ENCODE measurements at places on chromosomes 16 and 17.

- no peak for DNase-seq
These were observed 145.9 kb upstream of the PLCG2 start for GRCh38 chr16:81633147-81633619.

- DNase-seq, result no peak
These were observed 50.9 kb downstream of the JPH3 start for GRCh38 chr16:87653234-87653633.

DNA sequence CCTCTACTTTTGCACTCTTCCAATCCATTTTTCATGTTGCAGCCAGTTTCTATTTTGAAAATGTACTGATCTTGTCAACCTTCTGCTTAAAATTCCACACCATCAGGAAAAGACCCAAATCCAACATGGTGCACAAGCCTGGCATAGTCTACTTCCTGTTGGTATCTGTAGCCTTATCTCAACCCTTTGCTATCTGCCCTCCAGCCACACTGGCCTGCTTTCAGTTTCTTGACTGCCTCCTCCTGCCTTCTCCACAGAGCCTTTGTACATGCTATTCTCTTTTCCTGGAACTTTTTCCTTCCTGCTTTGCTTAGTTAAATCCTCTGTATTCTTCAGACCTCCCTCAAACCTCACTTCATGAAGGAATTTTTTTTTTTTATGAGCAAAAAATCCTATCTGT is 31.5 kb downstream of the NLRP1 start:
- no peak for DNase-seq

- no peak for DNase-seq
These were observed 102.5 kb downstream of the PARN start for GRCh38 chr16:14527411-14528044.

- no peak for DNase-seq
These were observed 1096.1 kb upstream of the EEF2KMT start for GRCh38 chr16:6193718-6194117.

DNA sequence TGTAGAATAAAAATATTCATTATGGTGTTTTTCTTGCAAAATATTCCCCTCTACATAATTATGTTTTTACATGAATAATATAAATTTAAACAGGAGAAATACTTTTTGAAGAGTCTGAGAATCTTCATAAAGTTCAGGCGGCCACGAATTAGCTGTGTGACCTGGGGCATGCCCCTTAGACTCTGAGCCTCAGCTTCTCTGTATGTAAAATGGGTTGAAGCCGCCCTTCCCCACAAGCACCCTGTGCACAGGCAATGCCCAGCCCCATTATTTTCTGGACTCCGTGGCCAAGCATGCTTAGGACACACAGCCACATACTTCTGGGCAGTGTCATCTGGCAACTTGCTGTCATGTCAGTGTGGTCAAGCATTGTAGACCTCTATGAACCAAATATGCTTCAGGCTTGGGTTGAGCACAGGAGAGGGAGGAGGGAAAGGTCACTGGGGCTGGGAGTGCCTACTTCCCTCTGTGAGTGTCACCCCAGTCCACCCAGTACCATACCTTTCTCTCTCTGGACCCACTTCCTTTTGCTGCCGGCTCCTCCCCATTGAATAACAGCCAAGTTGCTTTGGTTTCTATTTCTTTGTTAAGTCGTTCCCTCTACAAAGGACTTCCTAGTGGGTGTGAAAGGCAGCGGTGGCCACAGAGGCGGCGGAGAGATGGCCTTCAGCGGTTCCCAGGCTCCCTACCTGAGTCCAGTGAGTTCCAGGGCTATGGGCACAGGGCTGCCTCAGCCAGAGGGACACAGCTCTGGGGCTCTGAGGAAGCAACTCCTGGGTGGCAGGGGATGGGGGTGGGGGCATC is at the start of gene LGALS9:
Gene LGALS9 (plus strand): TSS at position 582 of the 804 bp plus-strand sequence. CDS start 78 bp downstream, at position 660.
- DNase-seq, result no peak

DNA sequence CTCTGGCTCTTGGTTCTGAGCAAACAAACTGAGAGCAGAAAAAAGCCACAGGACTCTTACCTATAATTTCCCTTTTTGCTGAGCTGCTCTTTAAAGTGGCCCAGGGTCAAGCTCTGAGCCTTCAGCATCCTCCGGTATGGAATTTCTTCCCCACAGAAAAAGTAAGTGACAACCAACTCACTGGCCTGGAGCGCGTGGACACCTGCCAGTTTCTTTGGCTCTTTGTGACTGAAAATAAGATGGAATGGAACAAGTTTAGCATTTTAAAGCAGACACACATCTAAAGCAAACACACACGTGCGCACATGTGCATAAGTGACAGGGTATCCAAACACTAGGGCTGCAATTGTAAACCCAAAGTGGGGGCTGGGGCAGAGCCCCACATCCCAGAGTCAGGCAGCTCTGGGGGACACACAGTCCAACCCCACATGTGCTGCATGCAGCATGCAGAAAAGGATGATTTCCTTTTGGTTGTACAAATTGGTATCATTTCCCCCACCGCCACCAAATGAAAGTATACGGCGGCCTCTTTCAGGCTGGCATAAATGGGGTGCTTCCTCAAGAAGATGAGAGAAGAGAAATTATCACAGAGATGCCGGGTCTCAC is 27.5 kb downstream of the AXIN2 start:
- no peak for DNase-seq

GRCh38 chr17:43576563-43577229 is 30.6 kb upstream of the ETV4 start:
- peak; percentile 12 for DNase-seq

GRCh38 chr17:12856416-12856815 is 67.1 kb downstream of the ARHGAP44 start:
- DNase-seq, result no peak

DNA sequence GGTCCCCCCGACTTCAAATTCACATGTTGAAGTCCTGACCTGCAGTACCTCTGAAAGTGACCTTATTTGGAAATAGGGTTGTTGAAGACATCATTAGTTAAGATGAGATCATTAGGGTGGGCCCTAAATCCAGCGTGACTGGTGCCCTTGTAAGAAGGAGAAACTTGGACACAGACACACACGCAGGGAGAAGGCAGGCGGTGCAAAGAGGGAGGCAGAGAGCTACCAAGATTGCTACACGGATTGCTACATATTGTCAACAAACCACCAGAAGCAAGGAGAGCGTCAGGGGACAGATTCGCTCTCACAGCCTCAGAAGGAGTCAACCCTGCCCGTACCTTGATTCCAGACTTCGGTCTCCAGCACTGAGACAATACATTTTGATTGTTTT is 6.8 kb upstream of the WBP2 start:
- no peak for DNase-seq

- no peak for DNase-seq
These were observed 107.4 kb upstream of the CES5A start for GRCh38 chr16:55982597-55982996.

DNA sequence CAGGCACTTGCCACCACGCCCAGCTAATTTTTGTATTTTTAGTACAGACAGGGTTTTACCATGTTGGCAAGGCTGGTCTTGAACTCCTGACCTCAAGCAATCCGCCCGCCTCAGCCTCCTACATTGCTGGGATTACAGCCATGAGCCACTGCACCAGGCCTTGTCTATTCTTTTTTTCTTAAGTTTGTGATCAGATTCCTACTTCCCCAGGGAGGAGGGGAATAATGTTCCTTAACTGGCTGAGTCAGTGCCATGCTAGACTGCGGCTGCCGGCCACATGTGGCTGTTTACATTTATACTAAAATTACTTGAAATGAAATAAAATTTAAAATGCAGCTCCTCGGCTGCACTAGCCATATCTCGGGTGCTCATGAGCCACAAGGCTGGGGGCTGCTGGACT is 27.8 kb upstream of the USP36 start:
- DNase-seq, result no peak

GRCh38 chr16:85390511-85391174 is 222.5 kb upstream of the GSE1 start:
- no peak for DNase-seq

- no peak for DNase-seq
These were observed 1.6 kb upstream of the MRC2 start for GRCh38 chr17:62625870-62626200.

DNA sequence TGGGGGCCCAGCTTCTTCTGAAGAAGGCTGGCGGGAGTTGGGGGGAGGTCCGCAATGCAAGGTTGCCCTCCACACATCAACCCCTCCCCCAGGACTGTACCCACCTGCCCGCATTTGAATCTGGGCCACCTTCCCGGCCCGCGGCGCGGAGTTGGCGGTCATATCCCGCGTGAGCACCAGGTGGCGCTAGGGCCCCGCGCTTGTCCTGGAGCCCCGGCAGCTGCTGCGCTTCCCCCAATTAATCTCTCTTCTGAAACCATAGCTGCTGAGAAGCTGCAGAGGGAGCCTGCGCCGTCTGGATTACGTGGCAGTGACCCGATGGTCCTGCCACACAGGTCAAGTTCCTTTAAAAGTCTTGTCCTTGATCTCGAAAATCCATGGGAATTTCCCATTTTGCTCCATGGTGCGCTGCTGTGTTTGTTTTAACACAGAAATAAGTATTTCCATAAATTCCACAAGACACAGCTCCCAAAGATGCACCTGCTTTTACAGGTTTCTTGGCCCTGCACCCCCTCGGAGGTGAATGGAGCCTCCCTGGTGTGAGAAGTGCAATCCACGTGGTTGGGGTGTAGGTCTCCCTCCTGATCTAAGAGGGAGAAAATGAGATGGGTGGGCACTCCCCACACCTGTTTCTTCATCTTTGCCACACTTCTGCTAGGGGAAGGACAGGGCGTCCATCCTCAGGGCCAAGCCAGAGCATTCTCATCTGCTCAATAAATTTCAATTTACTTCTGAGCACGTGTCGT is 22.1 kb downstream of the COX4I1 start:
- DNase-seq, result no peak

DNA sequence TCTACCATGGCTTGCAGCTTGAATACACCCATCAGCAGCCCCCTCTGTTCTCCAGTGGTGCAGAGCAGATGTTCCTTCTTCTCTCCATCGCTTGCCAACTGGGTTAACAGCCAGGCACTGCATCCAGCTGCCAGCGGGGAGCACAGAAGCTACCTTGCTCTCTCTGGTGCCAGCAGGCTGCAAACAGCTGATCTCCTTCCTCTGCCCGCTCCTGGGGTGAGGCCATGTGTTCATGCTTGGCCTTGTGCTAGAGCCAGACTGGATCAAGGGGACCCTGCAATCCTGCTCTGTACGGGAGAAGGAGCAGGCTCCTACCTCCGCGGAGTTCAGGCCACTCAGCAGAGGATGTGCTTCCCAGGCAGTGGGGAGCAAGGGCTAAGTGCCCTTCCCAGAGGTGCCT is 24.1 kb upstream of the ENGASE start:
- DNase-seq, result no peak

DNA sequence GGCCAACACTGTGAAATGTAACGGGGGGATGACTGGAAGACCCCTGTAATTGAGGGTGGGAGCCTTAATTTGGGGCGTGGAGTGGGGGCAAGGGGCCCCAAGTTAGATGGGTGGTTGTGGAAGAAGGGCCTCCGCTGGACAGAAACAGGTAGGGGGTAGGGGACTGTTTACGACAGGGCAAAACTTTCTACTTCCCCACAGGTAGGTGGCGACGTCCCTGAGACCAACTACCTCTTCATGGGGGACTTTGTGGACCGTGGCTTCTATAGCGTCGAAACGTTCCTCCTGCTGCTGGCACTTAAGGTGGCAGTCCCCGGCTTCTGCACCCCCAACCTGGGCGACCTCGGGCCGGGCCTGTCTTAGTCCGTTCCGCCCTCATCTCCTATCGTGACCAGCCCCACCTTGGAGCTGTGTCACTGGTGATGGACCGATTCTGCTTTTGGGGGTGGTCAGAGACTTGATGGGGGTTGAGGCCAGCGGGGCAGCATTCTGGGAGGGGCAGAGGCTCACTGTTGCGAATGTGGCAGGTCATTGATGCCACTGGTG is 6.8 kb downstream of the PPP4C start:
- DNase-seq, result no peak

- no peak for DNase-seq
These were observed 2.1 kb downstream of the ZNF750 start for GRCh38 chr17:82837586-82838320.

- DNase-seq, result peak; percentile 5
These were observed 3.3 kb upstream of the LAT start for GRCh38 chr16:28981517-28981916.

- no peak for DNase-seq
These were observed 90.3 kb downstream of the EMP2 start for GRCh38 chr16:10490141-10490540.

Data from SK-N-MC (cell line).